Muscle of back (tissue), 13 donors: ENCODE measurements at places on chromosomes 6 and 20. TPM values are rescaled to one million over a fixed set of nuclear protein-coding genes. Genes with fewer than 3 reads are reported as not detected.
A peak's percentile ranks its signal among the peaks of the same experiment; 100 is the strongest.

DNA sequence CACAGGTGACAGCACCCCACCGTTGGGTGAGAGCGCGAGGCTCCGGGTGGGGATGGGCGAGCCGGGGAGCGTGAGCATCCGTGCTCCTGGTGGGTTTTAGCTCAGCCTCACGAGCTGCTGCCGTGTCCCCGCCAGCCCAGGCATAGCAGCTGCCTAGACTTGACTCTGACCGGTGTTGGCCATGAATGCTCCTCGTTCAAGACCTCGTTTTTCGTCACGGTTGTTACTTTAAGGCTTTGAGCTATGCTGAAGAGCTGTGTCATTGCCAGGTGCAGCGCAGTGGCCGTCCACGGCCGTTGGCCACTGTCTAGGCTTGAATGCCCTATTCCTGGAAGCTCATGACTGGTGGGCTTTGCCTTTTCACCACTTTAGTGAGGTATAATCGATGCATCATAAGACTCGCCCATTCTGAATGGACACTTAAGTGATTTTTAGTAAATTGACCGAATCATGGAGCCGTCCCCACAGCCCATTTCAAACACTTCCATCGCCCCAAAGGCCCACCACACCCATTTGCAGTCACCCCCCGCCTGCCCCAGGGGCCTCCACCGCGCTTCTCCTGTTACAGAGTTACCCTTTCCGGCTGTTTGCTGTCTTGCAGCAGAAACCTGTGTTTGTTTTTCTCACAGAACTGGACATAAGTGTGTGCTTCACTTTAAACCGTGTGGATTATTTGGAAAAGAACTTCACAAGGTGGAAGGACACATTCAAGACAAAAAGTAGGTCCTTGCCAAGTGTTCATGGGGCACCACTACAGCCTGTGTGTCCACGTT, 21.4 kb upstream of the ADRM1 start:
- DNase-seq, result no peak

DNA sequence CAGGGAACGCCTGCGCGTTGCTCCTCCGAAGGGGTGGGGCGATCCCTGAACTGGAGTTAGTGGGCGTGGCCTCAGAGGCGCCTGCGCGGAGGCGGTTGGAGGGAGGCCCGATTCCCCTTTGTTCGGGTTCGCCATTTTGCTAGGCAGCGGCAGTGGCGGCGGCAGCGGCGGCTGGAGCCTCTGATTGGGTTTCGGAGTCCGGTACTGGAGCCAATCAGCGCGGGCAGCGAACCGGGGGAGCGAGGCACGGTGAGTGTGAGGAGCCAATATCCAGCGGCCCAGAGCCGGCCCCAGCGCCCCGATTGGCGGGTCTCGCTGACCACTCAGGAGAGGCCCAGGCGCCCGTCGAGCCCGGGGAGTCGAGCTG, at the start of gene NFYA:
TSS of gene NFYA (plus strand) at position 139 of the 367 bp plus-strand sequence. CDS start 6,116 bp downstream, outside the sequence.
- no peak for DNase-seq

DNA sequence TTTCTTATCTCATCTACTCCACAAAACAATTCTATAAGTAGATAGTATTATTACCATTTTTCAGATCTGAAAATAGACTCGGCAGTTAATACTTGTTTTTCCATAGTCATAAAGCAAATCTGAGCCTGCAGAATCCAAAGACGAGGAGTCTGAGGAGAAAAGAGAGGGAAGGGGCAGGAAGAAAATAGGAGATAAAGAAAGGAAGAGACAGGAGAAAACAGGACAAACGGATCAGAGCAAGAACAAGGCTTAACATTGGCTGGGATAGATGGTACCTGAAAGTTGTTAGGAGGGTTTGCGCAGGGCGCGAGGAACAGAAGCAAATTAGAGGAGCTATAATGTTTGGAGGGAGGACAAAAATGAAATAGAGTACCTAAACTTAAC, 639 bp upstream of the PPIL1 start:
- no peak for DNase-seq

GRCh38 chr6:53854843-53855567, 60.2 kb downstream of the LRRC1 start:
- no peak for DNase-seq

GRCh38 chr20:64112691-64113443, 5.5 kb upstream of the NPBWR2 start:
- no peak for DNase-seq

DNA sequence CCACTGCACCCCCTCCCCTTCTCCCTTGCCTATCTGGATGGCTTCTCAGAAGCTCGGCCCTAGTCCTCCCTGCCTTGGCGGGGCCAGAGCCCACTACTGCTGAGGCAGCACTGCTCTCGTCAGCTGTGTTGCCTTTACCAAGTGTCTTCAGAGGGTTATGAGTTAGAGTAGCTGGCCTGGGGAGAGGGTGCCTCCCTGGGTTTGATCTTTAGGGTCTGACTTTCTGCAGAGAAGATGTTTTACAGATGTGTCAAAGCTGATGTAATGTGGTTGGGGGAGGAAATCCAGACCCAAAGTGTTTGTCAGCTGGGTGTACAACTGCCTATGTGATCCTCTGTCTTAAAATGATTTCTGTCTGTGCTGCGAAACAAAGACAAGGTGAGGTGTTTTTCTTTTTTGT, 30.4 kb upstream of the PI16 start:
- DNase-seq, result peak; percentile 35

- no peak for DNase-seq
Observed at GRCh38 chr20:51587145-51587544, 44.6 kb upstream of the NFATC2 start.

DNA sequence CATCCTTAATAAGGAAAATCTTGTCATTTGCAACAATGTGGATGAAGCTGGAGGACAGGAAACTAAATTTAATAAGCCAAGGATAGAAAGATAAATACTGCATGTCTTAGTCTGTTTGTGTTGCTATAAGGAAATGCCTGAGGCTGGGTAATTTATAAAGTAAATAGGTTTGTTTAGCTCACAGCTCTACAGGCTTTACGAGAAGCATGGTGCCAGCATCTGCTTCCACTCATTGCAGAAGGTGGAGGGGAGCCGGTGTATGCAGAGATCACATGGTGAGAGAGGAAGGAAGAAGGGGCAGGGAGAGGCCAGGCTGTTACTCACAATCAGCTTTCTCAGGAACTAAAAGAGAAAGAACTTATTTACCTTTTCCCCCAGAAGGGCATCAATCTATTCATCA, 118.9 kb upstream of the SMLR1 start:
- DNase-seq, result no peak

CCM2L gene
- 5.1 TPM for polyA plus RNA-seq

KCNQ5 gene
- polyA plus RNA-seq, result 0.79 TPM

BAG2 gene
- polyA plus RNA-seq, result 13.8 TPM

C20orf141 gene
- not detected for polyA plus RNA-seq

PAX1 gene
- 3.0 TPM for polyA plus RNA-seq

GLP1R gene
- 0.13 TPM for polyA plus RNA-seq
